Cerebellar nuclear complex (tissue), 1 donor: ENCODE measurements at places on chromosomes 11 and 22.

- DNase-seq, result no peak
Measured at GRCh38 chr22:19517171-19517500, 7.1 kb downstream of the CLDN5 start.

DNA sequence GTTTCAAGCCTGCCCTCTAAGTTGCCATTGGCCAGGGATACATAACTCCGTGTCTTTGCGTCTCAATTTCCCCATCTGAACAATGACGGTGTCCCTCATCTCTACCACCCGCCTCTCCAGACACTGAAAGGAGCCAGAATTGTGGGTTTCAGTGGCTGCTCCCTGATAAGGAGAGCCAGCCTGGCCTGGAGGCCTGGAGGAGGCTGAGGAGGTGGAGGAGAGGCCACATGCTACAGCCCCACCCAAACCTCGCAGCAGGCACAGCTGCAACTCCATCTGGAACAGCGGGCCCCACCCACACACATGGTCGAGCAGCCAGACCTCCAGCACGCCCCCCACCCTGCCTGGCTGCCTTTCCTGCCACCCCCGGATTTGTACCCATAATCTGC is 34.4 kb upstream of the CD82 start:
- DNase-seq, result no peak

DNA sequence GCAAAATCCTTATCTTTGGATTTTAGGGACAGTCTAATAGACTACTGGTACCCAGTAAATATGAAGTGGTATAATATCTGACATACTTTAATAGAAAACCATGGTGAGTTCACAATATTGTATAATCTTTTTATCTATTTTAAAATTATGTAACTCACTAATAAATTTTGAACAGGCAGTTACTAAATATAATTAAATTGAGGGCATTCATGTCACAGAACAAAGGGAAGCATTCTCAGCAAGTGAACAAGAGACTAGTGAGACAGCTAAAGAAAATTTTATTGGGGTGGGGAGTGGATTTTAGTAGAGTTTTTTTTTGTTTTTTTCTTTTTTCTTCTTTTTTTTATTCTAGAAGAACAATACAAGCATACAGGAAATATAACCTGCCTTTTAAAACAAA is 55.0 kb downstream of the DNAJC24 start:
- no peak for DNase-seq

GRCh38 chr11:86990031-86990430 is 34.8 kb upstream of the FZD4 start:
- no peak for DNase-seq

GRCh38 chr11:126173257-126173656 is 38.2 kb downstream of the RPUSD4 start:
- no peak for DNase-seq

- no peak for DNase-seq
Measured at GRCh38 chr11:112596324-112596723, 335.7 kb upstream of the PLET1 start.
